ENCODE measurements at places on chromosomes 7 and 10.

DNA sequence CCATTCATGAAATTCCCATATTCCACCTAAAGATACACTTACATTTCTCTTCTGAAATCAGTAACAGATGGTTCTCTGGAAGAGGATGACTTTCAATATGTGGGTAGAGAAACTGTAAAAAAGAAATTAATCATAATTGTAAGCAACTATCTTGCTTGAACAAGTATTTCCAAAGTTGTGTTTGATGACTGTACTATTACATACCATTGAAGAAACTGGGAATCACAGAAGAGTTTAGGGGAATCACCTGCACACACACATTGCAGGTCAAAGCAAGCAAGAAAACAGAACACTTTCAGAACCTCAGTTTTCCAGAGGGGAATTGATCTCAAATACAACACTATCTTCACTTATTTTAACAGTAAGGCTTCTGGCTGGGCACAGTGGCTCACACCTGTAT, 33.6 kb downstream of the GSAP start:
- DNase-seq = no peak

DNA sequence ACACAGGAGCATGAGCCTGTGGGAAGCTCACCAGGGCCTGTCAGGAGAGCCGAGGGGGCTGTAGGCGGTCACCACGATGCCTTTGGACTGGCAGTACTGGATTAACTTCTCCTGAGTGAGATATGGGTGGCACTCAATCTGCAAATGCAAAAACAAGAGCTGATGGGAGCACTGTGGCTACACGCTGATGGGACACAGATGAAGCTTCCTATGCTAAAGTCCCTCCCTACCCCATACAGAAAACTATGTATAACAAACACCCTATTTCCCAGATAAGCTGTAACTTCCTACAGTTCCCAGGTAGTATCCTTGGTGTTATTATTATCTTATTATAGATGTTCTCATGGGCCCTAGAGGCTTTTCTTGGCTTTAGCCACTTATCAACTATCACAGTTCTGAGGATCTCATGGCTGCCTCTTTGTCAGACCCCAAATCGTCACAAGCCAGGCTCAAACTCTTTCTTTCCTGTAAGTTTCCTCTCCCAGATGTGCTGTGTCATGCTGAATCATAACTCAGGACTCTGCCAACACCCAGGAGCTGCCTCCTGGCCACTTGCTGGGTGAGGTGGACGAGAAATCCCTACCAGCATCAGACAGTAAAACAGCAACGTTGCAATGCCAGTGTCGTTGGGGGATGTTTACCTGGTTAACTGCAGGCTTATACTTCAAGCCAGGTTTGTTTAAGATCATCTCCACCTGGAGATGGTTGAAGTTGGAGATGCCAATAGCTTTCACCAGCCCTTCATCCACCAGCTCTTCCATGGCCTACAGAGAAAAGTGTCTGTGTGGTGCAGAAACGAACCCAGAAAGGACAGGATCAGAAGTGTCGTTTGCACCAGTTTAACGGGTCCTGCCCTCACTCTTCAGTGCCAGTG, 10.3 kb downstream of the AKR1B1 start:
- no peak for DNase-seq

- DNase-seq = no peak
These were observed 205.6 kb upstream of the PRSS58 start for GRCh38 chr7:142463401-142463850.

DNA sequence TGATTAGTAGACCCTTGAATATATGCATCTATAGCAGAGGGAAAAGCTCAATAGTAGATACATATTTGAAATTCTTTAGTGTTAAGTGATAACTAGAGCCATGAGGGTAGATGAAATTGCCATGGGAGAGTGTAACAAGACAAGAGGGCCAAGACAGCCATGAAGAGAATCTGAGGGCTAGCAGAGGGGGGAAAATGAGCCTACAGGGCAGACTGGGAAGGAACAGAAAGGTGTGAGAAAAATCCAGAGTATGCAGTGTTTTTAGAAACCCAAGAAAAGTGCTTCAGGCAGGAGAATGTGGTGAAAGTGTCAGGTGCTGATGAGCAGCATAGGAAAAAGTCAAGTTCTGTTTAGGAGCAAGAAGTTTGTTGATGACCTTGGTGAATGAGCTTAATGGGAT, 63.0 kb downstream of the MAPK8 start:
- no peak for DNase-seq

- no peak for DNase-seq
These were observed 271.1 kb downstream of the ADARB2 start for GRCh38 chr10:1465993-1466764.
